Fibroblast of skin of back (primary cell): ENCODE measurements at places on chromosomes 1 and 21.

GRCh38 chr1:119768778-119769177 lies at the start of gene HMGCS2:
HMGCS2 (minus strand) TSS chr1:119768905; CDS start chr1:119768844, 61 bp downstream.
- no peak for DNase-seq

DNA sequence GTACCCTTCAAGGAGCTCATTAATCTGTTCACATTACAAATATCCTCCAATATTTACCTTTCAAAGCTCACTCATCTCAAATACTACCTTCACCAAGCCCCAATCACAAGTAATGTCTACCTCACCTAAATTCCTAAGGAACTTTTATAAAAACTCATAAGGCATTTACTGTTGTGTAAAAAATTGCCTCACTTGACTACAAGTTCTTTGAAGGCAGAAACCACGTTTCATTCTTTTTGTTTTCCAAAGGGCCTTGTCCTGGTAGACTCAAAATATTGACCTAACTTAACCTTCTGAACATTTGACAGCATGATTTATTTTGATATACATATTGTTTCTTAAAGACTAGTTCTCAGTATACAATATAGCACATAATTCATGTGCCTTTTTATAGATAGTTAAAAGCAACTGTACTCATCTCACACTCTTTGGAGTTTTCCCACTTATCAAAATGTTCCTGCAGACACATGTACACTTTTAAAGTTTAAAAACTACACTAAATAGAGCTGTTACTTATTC lies 2.5 kb downstream of the USP33 start:
- DNase-seq, result no peak

DNA sequence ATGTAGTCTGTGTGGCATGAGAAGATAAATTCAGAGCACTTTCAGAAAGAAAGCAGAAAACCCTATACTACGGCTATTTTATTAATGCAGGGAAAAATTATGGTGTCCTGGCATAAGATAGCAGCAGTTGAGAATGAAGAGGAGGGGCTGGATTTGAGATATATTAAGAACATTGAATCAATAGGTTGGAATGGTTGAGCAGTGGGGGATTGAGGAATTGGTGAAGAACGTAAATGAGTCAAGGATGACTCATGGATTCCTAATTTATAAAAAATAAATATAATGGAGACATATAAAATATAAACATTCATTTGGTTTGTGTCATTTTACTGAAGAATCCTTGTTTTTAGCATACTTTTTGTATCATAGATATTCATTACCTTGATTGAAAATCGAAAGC lies 234.3 kb upstream of the ADAMTS5 start:
- DNase-seq, result peak; percentile 90

- DNase-seq, result no peak
These were observed 38.2 kb downstream of the MAPKAPK2 start for GRCh38 chr1:206722751-206723461.

- DNase-seq, result no peak
These were observed 16.2 kb downstream of the CAP1 start for GRCh38 chr1:40056519-40057309.

GRCh38 chr1:149888999-149889289 lies 10.4 kb upstream of the BOLA1 start:
- DNase-seq, result peak; percentile 48

GRCh38 chr1:214471458-214471857 lies 79.9 kb downstream of the PTPN14 start:
- no peak for DNase-seq

DNA sequence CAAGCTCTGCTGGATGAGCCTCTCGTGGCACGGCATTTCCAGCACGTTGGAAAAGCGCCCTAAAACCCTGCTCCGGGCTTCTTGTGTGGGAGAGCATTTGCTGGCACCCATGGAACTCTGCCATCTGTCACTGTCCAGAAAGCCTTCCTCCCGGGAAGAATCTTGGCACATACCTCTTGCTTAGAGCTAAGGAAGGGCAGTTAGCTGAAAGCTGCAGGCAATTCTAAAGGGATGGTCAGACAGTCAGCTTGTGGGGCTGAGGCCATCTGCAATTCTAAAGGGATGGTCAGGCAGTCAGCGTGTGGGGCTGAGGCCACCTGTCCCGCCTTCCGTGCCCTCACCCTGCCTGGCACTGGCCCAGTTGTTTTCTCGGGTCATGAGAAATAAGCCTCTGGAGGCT lies 139.0 kb upstream of the TMEM51 start:
- DNase-seq, result no peak

DNA sequence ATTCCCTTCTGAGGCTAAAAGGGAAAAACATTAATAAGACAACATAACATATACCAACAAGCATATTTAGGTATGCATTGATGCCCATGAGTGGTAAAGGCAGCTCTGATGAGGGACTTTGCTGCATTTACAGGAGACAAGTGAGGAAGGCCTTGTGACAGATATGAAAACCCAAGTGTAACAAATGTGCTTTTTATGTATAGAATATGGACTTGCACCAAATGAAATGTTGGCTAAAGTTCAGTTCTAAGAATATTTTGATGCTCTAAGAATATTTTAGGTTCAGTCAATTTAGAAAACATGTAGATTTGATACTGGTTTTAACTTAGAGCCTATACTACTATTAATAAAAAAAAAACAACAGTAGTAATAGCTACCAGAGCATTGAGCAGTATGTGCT lies 424.7 kb downstream of the LMO4 start:
- no peak for DNase-seq

DNA sequence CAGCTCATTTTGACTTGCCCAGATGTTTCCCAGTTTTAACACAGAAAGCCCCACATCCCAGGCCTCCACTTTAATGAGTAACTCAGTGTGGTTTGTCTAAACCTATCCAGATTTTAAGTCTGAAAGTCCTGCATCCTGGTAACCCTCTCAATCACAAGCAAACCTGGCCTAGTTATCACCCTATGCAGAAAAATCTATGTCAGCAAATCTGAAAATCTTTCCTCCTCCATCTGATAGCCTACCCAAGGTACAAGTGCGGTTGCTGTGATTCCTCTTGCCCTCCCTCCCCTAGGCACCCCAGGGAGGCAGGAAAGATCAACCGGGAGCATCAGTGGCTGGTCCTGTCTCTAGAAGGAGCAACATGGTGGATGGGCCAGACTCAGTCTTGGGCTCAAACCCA lies 163.7 kb downstream of the IGSF21 start:
- no peak for DNase-seq

- DNase-seq, result no peak
These were observed 132.8 kb downstream of the CLIC6 start for GRCh38 chr21:34801519-34802132.

GRCh38 chr1:92934395-92935378 lies 26.6 kb downstream of the DIPK1A start:
- peak; percentile 93 for DNase-seq
